ENCODE measurements at places on chromosomes 2 and 18. TPM values are rescaled to one million over a fixed set of nuclear protein-coding genes. Genes with fewer than 3 reads are reported as not detected.

ZCCHC2 gene
- 8.5 TPM for polyA plus RNA-seq

TAF4B gene
- polyA plus RNA-seq, result 2.0 TPM

ELOA2 gene
- polyA plus RNA-seq, result 0.07 TPM

CNGA3 gene
- polyA plus RNA-seq, result 0.56 TPM

PMAIP1 gene
- polyA plus RNA-seq, result 22.6 TPM

CWC22 gene
- polyA plus RNA-seq, result 19.3 TPM

ANKRD30B gene
- not detected for polyA plus RNA-seq

APCDD1 gene
- 66.2 TPM for polyA plus RNA-seq

IMMT gene
- 67.4 TPM for polyA plus RNA-seq

- DNase-seq, result no peak
These were observed 81.6 kb downstream of the AOX1 start for GRCh38 chr2:200667413-200667812.

GRCh38 chr2:223602972-223603371 is 811 bp upstream of the SCG2 start:
- no peak for DNase-seq

GRCh38 chr18:79388043-79388442 is 7.7 kb upstream of the NFATC1 start:
- DNase-seq, result no peak

- DNase-seq, result peak; percentile 61
These were observed 325.2 kb upstream of the RAB12 start for GRCh38 chr18:8283891-8284585.

DNA sequence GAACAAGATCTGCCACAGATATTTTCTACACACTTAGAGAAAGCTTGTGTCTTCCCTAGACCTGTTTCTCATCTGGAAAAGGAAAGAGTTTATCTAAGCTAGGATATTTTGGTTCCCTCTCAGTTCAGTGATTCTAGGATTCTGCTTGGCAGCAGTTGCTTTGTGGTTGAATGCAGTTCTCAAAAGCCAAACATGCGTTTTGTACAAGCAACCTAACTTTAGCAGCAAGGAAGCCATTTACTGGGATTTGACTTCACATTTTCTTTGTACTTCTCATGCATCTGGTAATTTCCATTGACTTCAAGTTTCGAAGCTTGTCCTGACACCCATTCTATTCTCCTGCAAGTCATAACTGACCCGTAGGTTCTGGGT is 33.3 kb downstream of the VSNL1 start:
- DNase-seq, result no peak

DNA sequence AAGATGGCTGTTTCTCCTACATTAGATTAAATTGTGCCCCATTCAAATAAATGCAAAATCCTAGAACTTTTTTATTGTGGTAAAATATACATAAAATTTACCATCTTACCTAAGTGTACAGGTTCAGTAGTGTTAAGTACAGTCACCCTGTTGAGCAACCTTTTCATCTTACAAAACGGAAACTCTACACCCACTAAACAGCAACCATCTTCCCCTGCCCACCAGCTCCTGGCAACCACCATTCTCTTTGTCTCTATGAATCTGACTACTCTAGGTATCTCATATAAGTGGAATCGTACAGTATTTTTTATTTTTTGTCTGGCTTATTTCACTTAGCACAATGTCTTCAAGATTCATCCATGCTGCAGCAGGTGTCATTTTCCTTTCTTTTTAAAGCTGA is 53.0 kb downstream of the ASXL2 start:
- DNase-seq, result no peak

DNA sequence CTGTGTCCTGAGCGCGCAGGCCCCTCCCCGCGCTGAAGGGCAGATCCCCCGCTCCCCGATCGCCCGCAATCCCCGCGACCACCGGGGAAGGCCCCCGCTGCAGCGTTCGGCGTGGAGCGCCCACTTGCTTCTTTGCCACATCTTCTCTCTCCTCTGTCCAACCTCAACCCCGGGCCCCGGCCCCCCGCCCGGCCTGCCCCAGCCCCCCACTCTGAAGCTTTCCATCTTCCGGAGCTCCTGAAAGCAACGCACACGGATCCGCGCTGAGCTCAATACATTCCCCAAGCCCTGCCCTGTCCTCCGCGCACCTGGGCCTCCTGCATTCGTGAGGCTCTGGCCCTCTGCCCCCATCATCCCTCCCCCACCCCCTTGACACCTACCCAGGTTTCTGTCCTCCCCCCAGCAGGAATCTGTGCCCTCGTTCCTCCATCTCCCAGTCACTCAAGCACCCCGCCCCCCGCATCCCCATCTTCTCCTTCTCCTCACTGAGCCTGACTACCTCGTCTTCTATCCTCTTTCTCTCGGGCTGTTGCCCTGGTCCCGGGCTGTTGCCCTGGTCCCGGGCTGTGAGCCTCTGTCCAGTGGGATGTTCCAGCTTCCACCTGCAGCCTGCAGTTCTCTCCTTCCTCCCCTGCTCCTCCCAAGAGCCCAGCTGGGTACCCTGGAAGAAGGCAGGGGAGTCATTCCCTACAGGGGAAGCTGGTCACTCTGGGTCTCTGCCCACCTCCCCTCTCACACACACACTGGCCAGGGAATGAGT is 7.8 kb downstream of the SPEG start:
- DNase-seq, result no peak

DNA sequence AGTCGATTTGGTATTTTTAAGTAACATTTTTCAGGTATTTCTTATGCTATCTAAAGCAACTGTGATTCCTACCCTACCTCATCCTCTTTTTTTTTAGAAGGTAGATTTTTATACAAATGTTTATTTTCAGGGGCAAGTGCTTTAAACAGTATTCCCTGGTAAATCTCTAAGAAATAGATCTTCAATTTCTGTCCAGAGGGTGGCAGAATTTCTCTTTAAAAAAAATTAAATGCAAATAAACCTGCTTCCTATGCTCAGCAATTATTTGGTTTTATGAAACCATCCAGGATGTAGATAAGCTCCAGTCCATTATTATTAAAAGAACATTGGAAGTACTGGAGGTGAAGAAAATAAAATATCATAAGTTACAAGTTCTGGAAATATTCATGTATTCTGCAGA is 191.9 kb downstream of the MYO3B start:
- peak; percentile 28 for DNase-seq

DNA sequence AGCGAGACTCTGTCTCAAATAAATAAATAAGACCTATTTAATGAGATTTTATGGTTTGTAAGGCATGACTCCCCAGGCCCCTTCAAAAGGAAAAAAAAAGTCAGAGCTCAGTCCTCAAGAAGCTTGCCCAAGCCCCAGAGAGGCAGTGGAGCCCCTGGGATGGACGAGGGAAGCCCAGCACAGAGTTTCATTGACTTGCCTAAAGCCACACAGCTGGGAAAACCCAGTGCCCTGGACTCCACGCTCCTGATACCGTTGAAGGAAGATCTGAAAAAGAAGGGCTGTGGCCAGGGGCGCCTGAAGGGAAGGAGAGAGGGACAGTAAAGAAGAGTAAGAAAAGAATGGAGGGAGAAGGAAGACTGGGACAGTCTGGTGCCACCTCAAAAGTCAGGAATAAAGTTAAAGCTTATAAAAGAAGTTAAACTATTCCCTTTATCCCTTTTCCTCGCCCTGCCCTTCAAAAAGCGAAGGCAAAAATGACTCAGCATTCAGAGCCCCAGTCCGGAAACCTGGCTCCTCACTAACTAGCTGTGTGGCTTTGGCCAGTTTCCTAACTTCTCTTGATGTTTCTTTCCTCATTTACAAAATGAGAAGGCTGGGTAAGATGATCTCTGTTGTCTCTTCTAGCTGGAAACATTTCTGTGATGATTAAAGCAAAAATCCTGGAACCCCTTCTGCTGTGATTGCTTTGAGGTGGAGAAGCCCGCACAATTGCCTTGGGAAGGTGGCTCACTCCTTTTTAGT is 46.7 kb downstream of the LYPD1 start:
- peak; percentile 80 for DNase-seq

DNA sequence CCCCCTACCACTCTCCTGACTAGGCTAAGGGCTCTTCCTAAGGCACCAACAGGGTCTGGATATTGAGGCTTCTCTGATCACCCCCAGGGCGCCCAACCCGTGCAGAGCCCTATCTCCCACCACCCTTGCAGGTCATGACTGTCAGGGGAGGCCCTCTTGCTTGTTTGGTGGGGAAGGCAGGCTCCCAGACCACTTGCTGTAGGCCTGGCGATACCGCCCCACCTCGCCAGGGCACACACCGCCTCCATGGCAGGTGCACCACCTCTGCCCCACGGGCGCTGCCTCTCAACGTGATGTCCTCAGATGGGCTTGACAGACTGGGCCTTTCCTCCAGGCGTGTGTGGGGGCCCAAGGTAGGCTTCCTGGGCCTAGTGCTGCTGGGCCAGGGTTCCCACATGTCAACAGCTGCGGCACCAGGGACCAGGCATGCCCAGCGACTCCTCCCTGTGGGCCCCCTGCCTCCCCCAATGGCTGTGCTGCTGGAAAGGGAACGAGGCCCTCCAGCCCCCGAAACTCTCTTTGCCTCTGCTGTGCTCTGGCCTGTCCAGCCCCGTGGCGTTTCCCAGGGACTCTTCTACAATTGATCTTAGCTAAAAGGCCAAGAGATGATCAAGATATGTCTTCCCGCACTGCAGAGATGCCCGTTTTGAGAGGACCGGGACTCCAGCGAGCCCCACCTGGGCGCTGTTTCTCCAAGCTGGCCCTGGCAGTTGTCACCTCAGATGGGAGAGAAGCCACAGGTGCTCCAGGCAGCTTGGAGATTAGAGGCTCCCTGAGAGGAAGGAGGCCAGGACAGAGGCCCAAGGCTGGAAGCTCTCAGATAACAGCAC is 7.5 kb downstream of the NPPC start:
- DNase-seq, result no peak

GRCh38 chr2:6855860-6856547 is 9.7 kb downstream of the CMPK2 start:
- no peak for DNase-seq

DNA sequence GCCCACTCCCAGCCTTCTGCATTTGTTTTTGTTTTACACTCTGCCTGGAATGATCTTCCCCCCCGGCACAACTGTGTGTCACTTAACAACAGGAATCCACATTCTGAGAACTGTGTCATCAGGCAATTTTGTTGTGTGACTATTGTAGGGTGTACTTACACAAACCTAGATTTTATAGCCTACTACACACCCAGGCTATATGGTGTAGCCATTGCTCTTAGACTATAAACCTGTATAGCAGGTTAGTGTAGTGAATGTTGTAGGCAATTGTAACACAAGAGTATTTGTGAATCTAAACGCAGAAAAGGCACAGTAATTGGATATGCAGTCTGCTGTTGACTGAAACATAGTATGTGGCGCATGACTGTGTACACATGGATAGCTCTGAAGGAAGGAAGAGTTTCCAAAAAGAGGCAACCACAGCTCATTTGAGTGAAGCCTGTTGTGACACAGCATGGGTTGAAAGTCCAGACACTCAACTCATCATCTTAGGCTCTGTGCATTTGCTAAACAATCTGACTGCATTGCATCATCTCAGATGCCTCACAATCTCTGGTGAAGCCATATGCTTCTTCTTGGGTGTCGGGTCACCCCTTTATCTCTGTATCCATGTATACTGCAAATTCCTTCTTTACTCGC is 506.6 kb upstream of the SPHKAP start:
- DNase-seq, result no peak

DNA sequence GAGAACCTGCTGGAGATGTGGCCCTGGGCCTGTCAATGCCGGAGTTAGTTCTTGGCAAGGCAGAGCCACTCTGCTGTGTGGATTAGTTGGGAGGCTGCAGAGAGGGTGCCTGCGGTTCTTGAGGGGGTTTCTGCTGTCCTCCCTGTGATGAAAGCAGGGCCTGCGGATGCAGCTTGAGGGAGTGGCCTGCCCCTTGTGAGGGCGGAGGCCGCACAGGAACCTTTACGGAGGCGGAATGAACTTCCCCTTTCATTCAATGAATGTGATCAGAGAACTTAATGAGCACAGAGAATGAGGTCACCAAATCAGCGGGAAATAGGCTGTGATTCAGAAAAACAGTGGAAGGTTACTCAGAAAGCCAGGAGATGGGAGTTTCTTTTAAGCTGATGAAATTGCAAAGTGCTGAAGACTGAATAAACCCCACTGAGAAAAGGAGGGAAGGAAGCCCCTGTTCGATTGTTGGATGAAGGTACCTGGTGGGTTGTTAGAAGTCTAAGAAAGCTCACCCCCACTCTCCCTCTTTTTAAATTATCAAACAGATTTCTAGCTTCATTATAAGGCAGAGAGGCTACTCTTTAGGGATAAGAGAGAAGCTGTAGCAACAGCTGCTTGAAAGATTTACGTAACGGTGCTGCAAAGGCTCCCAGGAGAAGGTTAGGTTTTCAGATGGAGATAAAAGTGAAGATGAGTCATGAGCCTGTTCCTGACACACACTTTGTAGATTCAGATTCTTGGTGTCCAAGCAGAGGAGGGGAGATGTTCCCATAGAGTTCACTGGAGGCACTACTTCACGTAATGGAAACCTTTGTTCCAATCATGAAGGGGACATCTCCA is 47.4 kb downstream of the VWA3B start:
- DNase-seq, result peak; percentile 75
